ENCODE measurements at places on chromosomes 13 and 19. TPM values are rescaled to one million over a fixed set of nuclear protein-coding genes. Genes with fewer than 3 reads are reported as not detected.

DNA sequence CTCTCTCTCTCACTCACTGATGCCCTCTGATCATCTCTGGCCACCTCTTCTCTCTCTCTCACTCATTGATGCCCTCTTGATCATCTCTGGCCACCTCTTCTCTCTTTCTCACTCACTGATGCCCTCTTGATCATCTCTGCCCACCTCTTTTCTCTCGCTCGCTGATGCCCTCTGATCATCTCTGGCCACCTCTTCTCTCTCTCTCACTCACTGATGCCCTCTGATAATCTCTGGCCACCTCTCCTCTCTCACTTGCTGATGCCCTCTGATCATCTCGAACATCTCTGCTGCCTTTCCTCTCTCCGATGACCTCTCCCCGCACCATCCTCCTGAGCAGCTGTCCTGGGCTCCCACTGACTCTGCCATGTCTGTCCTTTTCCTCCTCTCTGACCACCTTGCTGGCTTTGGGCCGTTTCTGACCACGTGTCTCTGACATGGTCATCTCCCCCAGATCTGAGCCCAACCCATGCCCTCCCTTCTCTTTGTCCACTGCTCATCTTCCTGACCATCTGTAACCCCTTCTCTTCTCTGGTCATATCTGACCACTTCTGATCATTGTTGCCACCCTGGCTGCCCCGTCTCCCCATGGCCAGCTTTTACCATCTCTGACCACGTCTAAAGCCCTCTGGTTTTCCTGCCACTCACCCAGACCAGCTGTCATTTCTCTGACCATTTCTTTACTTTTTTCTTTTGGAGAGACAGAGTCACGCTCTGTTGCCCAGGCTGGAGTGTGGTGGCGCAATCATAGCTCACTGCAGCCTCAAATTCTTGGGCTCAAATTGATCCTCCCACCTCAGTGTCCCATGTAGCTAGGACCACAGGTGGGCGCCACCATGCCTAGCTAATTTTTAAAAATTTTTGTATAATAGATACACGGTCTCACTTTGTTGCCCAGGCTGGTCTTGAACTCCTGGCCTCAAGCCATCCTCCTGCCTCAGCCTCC lies 2.4 kb downstream of the LRFN3 start:
- DNase-seq = no peak
- H3K36me3 ChIP-seq = peaks cover 32% of the 10 kb centered on the region
- H3K4me1 ChIP-seq = peaks cover 30% of the 10 kb centered on the region
- no peak overlapping the region for H3K27ac ChIP-seq

DNA sequence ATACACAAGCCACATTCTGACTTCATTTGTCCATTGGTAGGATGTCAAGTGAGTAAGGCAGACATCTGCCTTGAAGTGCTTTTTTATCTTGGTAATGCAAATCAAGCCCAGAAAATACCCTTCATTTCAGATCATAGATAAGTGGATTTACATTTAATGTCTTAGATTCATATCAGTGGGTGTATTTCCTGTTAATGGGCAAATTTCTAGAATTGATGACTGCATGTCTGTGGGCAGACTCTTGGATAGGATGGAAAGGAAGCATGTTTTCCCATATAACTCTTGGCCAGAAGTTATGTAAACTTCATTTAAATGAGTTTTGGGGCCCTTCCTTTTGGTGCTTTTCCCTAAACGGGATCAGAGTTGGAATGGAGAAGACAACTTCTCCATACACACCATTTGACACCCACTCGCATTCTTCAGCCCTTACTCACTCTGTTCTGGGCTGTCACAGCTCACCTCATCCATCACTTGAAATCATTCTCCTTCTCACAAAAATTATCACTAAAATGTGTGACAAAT lies 154.6 kb downstream of the FLT1 start:
- peaks cover 44% of the 10 kb centered on the region for H3K4me1 ChIP-seq
- H3K27me3 ChIP-seq = no peaks in the 10 kb centered on the region
- no peak for DNase-seq
- no peak overlapping the region for H3K4me3 ChIP-seq

DNA sequence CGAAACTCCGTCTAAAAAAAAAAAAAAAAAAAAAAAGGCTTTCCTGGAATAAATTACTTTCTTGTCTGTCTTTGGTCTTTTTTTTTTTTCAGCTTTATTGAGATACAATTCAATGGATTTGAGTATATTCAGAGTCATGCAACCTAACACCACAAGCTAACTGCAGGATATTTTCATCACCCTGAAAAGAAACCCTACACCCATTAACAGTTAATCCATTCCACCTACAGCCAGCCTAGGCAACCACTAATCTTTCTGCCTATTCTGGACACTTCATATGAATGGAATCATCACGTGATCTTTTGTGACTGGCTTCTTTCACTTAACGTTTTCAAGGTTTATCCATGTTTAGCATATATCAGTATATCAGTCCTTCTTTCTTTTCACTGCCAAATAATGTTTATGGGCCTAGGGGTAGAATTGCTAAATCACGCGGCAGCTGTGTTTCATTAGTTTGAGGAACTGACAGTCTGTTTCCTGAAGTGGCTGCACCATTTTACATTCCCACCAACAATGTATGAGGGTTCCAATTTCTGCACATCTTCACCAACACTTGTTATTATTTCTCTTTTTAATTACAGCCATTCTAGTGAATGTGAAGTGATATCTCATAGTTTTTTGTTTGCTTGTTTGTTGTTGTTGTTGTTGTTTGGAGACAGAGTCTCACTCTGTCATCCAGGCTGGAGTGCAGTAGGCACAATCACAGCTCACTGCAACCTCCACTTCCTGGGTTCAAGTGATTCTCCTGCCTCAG lies 19.9 kb downstream of the LRFN3 start:
- peaks cover 75% of the 10 kb centered on the region for H3K27me3 ChIP-seq
- H3K36me3 ChIP-seq = no peaks in the 10 kb centered on the region
- H3K4me1 ChIP-seq = peaks cover 11% of the 10 kb centered on the region
- DNase-seq = no peak
- no peak overlapping the region for H3K27ac ChIP-seq

DNA sequence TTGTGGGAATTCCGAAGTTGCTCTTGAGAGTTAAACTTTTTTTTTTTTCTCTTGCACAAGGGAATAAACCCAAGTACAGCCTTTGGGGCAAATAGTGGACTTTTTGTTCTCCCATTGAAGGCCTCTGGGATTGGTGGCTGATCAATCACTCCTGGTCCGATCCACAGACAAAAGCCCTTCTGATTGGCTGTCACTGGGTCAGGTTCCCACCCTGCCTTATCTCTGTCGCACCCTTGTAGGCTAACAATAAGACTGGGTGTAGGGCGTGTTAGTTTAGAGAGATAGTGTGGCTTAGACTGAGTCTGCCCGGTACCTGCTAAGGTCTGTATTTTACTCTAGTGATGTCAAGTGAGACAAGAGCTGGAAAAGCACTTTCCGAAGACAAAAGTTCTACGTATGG lies 380.8 kb downstream of the NDFIP2 start:
- no peaks in the 10 kb centered on the region for H3K36me3 ChIP-seq
- no peak overlapping the region for H3K27ac ChIP-seq
- no peaks in the 10 kb centered on the region for H3K4me1 ChIP-seq
- no peak overlapping the region for H3K4me3 ChIP-seq
- DNase-seq = no peak

Gene PALM3
- total RNA-seq = 0.38 TPM
